ENCODE measurements at places on chromosomes 2 and 18. TPM values are rescaled to one million over a fixed set of nuclear protein-coding genes. Genes with fewer than 3 reads are reported as not detected.

- no peak for DNase-seq
These were observed 211.1 kb downstream of the PTPRM start for GRCh38 chr18:7778181-7778580.

CNRIP1 gene
- total RNA-seq: 16.8 TPM

DNA sequence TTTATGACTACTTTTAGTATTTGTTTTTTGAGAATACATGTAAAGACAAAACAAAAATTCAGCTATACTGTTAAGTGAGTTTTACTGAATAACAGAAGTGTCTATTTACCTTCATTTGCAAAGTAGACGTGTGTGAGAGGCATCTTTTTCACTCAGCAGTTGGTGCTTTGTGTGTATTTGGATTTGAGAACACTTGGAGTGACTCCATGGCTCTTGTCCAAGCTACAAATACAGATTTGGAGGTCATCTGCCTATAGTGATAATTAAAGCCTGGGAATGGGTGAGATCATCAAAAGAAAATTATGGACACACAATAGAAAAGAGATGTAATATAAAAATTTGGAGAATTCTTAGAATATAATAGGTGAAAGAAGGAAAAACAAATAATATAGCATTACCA is 6.2 kb downstream of the NAB1 start:
- no peak for DNase-seq

DNA sequence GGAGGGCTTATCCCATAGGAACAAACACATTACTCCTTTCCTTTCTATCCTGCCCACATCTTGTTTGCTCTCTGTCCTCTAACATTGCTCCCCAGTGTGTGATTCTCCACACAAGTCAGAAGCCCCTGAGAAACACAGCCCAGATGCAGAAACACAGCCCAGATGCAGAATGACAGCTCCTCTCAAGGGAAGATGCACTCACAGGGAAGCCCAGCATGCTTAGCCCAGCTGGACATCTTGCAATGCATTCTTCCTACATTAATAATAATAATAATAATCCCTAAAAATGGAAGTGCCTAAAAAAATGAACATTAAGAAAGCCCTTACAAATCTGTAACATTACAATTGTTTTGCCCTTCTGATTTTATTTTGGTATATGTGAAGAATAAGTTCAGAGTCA is 172.1 kb downstream of the CBLN2 start:
- DNase-seq: no peak

- DNase-seq: no peak
These were observed 26.9 kb downstream of the MBP start for GRCh38 chr18:77105680-77106079.

- no peak for DNase-seq
These were observed 299.5 kb downstream of the DSC3 start for GRCh38 chr18:30743033-30743432.

Data from left cardiac atrium (tissue), 4 donors.